ENCODE measurements at places on chromosomes 1 and 21.

DNA sequence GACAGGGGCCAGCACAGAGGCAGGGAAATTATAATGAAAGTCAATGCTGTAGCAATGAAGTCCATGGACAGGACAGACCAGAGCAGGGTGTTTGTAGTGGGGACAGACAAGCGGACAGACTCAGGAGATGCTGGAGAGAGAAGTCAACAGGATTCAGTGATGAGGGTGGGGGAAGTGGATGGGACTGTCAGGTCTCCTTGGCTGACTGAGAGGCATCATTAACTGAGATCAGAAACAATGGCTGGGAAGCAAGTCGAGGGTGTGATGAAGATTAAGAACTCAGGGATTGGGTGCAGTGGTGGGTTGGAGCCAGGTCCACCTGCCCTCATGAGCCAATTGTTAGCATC is 25.5 kb downstream of the CD58 start:
- DNase-seq, result no peak

- no peak for DNase-seq
Measured at GRCh38 chr1:157439302-157439954, 112.9 kb downstream of the FCRL5 start.

GRCh38 chr1:54811739-54812655 is 10.9 kb upstream of the TTC22 start:
- DNase-seq, result no peak

GRCh38 chr1:108051631-108052377 is 86.8 kb upstream of the VAV3 start:
- DNase-seq, result no peak

- DNase-seq, result no peak
Measured at GRCh38 chr1:191752342-191752741, 405.9 kb upstream of the RGS18 start.

DNA sequence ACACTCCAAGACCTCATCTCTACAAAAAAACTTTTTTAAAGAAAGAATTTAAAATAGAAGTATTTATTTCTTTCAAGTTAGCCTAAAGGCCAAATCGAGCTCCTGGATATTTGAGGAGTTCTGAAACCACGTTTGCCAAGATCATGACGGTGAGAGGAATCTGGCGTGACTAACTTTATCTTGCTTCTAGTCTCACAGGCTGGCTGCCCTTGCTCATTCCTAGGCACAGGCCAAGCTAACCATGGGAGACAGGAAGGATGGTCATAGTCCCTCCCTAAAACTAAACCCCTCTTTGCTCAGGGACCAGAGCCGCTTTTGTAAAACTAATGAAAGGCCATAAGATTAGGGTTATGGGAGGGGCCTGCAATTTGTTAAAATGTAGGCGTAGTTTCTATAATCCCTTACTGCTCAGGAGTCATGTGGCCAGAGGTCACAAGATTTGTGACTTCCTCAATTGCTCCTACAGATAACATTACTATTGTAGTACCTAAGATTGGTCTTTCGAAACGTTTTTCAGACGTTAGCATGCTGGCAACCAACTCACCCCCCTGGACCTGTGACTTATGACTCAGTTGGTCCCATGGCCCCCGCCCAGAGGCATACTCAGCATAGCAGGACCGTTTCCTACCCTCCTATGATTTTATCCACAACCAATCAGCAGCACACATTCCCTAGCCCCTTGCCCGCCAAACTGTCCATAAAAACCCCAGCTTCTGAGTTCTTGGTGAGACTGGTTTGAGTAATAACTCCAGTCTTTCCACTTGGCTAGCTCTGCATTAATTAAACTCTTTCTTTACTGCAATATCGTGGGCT is 425.0 kb downstream of the SMYD3 start:
- no peak for DNase-seq

DNA sequence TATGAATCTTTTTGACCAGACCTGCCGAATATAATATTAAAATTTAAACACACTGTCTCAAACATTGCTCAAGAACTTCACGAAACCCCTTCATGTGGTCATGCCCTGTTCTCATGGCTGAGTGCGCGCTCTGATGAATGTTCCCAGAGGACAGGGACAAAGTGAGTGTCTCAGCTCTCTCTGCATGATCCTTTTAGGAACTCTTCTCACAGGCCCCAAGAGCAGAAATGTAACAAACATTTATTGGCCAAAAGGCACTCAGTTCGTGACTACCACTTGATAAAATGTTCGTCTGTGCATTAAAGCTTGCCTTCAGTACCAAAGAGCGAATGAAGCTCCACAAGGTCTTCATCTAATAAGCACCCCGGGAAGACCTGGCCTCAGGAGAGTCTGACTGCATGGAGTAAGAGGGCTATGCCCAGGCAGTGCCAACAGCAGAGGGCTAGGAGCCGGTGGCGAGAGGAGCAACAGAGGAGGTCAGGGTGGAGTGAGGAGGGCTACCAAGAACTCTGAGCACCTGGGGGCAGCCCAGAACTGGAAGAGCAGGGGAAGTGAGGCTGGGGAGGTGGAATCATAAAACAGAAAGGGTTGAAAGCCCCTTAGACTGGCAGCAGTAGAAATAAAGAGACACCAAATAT is 171.1 kb downstream of the RHOU start:
- no peak for DNase-seq

- DNase-seq, result no peak
Measured at GRCh38 chr1:10657088-10657847, 139.2 kb downstream of the CASZ1 start.

- DNase-seq, result no peak
Measured at GRCh38 chr1:214939180-214939579, 143.4 kb upstream of the KCNK2 start.

GRCh38 chr1:43541141-43541540 is 10.5 kb downstream of the PTPRF start:
- DNase-seq, result no peak

DNA sequence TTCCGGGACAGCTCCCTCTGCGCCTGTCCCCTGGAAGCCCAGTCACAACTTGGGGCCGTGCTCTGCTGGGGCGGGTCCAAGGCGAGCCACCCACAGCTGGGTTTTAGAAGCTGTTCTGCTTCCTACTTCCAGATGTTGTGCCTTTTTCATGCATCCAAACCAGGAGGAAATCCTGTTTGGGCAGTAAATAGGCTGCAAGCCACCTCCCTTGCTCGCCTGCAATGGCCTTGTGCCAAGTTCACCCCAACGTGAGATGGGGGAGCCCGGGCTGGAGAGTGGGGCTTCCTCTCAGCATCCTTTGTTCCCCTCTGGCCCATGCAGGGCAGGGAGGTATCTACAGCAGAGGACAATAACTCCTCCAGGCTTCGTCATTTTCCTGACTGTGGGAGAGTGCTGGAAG is 73.2 kb downstream of the DMRTB1 start:
- DNase-seq, result no peak

- no peak for DNase-seq
Measured at GRCh38 chr21:41668686-41669532, 97.9 kb downstream of the RIPK4 start.
